ENCODE measurements at places on chromosomes 3 and 15.

- DNase-seq: peak; percentile 32
Measured at GRCh38 chr15:73265536-73266153, 103.1 kb downstream of the HCN4 start.

DNA sequence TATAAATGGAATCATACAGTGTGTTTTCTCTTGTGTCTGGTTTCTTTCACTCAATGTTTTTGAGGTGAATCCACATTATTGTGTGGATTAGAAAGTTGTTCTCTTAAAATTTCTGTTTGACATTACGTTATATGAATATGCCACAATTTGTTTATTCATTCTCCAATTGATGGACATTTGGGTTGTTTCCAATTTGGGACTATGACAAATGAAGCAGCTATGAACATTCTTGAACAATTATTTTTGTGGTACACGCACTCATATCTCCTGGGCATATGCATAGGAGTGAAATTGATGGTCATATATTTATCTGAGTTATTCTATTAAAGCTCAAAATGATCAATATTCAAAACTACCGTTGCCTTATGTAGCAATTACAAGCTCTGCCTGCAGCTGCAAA is 5.3 kb upstream of the THRB start:
- DNase-seq: no peak

DNA sequence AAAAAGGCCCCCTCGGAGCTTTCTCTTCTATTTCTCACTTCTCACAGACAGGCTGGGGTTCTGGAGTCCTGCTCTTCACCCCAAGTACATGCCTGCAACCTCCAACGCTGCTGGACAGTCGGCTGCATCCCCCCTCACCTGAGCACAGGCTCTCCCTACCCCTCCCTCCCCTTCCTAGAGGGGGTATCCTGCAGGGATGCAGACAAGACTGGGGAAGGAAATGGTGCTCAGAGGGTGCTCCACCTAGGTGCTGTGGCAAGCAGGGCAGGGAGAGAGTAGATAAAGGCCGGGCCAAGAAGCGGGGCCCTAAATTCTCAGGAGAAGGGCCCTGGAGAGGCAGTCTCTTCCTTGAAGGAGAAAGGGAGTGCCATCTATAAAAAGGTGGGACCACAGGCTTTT is 7.0 kb upstream of the STRA6 start:
- no peak for DNase-seq

GRCh38 chr15:66843581-66843980 is 141.5 kb downstream of the SMAD6 start:
- DNase-seq: no peak

GRCh38 chr3:159131376-159131775 is 329.5 kb downstream of the MFSD1 start:
- DNase-seq: no peak

- peak; percentile 60 for DNase-seq
Measured at GRCh38 chr15:77024273-77025082, 29.6 kb downstream of the PSTPIP1 start.

DNA sequence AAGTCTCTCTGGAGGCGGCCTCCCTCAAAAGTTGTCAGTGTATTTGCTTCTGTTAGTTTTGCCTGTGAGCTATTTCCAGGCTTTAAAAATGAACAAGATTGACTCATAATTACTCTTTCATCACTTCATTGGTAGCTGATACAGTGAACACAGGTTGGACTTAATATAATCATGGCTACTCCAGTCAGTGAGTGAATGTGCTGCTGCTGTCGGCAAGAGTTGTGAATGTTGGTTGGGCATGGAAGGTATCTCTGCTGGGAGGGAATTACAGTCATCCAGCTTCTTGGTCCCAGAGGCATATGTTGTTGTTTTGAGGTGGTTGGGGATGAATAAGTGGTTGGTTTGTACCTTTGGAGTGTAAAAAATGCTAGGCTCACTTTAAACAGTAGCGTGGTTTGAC is 11.5 kb downstream of the TCF12 start:
- DNase-seq: no peak

DNA sequence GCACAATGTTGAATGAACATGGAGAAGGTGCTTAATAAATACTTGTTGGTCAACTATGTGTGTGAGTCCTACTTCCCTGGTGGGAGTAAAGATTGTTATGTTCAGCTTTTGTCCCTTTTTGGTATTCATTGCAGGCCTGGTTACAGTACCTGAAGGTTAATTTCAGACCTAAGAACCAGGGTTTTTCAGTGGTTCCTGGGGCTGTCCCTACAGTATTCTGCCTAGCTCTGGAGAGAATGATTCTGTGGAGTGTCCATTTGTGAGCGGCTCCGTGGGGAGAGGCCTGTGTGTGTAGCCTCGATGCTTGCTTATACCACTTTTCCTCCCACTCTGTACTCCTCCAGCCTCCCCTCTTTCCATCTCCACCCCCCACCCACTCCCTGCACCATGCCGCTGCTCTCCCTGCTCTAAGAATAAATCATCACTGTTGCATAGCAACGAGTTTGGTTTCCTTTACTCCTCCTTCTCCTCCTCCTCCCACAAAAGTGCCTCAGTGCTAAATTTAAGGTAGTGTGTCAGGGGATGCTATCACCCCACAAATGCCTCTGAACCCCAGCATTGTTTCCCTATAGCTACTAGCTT is 150.6 kb upstream of the ROPN1 start:
- DNase-seq: no peak

DNA sequence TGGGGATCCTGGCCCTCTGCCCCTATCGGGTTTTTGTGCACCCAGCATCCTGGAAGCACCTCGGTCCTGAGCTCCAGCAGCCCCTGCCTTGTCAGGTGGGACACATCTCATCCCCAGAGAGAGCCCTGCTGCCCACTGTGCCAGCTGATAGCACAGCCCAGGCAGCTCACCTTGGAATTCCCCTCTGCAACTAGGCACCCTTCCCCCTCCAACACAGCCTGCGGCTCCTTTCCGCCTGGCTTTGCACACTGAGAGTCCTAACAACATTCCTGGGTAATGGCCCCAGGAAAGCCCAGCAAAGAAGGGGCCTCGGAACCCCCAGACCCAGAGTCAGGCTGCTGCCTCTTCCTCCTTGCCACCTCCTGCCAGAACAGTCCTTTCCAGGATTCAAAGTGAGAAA is 5.9 kb downstream of the HCN4 start:
- no peak for DNase-seq

- DNase-seq: no peak
Measured at GRCh38 chr3:126226374-126226773, 46.0 kb upstream of the ALDH1L1 start.

GRCh38 chr3:16377847-16378302 is 112.9 kb downstream of the OXNAD1 start:
- no peak for DNase-seq

- DNase-seq: no peak
Measured at GRCh38 chr3:117699058-117699457, 989.5 kb downstream of the TUSC7 start.

- DNase-seq: no peak
Measured at GRCh38 chr3:3552761-3553160, 246.5 kb upstream of the LRRN1 start.

GRCh38 chr15:68218331-68218730 is 11.2 kb downstream of the CLN6 start:
- DNase-seq: no peak

DNA sequence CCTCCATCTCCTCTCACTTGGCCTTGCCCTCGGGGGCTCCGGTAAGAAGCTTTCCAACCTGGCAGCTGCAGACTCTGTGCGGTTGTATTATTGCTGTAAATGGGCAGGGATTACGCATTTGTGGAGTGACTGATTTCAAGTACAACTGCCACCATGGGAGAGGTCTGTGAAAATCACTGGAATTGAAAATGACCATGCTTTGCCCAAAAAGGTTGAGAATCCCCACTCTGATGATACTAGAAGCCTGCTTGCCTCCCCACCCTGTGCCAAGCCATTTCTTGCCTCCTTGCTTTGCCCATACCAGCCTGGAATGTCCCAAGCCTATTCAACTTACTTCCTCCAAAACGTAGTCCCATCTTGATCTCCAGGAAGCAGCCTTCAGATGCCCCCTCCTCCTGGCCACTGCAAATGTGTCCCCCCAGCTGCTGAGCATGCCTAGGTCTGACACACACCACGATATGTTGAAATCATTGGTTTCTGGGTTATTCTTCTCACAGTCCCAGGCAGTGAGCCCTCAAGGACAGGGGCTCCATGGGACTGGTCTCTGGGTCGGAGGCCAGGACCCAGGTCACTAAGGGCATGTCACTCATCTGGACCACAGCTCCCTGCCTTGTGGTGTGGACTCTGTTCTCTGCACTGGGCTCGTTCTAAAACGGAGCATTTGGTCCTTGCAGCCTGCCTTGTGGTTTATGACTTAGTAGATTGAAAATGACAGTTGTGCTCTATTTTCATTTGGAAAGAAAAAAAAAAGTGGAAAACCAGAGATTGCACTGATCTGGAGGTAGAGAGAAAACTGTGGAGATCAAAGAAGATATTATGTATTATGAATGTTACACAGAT is 42.9 kb downstream of the SMAD3 start:
- no peak for DNase-seq

DNA sequence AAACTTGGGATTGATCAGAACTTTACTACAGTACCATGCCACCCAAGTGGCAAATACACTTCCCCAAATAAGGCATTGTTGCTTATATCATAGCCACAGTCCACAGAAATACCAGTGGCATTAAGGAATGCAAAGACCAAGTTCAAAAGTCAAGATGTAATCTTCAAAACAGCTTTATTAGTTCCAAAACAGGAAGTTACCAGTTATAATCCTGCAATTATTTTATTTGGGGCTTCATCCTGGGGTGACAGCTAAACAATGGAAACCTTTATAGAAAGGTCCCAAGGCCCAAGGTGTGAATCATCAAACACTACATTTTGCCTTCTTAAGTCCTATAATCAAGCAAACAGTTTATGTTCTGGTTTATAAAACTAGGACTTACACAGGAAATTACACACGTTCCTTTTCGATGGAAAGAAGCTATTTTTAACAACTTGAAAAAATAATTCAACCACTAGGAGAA is 30.3 kb upstream of the RNF7 start:
- peak; percentile 96 for DNase-seq

DNA sequence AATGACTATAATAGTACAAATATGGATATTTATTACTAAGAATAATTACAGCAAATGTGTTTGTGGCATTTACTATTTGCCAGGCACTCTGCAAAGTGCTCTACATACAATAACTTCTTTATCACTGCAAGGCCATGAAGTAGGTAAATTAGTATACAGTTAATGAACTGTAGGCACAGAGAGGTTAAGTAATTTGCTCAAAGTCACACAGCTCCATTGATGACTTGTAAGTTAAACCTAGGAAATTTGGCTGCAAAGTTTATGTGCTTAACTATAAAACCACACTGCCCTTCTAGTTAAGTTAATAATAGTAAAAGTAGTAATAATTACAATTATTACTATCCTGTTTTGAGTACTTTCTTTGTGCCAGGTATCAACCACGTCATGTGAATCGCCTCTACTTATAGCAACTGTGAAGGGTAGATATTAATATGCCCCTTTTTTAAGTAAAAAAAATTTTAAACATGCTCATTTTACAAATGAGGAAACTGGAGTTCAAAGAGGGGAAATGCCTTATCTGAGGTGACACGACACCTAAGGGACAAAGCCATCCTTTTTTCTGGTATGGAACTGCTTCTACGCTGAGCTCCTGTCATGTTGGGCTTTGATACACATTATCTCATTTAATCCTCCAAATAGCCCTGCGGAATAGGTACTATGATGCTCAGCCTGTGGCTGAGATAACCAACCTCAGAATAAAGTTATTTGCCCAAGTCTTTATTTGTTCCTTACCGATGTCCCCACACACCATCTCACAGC is 8.5 kb downstream of the BHLHE40 start:
- no peak for DNase-seq

DNA sequence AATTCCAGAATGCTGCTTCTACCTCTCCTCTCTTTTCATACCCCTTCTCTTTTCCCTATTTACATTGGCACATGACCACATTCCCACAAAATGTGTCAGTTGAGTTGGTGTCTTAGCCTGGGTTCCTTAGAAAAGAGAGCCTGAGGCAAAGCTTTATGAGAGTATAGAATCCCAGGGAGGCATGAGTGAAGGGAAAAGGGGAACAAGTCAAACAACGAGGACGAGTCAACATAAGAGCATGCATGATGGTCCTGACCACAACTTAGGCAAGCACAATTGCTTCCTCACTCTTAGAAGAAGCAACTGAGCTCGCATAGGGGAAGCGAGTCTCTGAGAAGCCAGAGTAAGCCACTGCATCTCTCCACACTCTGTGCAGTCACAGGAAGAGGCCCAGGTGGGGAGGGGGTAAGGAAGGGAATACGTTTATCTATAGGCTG is 15.4 kb upstream of the ZNF774 start:
- DNase-seq: no peak

DNA sequence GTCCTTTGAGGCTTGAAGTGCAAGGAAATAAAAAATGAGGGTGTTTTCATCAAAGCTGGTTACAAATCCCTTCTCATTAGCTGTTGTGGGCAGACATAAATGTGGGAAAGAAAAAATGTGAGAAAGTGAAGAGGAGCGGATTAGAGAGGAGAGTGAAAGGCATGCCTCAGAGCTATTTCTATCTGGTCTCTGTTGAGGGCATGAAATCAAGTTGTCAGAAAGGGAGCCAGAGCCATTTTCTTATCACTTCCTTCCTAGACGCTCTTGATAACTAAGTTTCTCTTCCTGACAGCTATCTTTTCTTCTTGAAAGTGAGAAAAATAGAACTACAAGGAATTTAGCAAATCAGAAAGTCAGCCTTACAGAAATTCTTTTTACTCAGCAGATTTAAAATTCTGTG is 20.8 kb upstream of the CAPN3 start:
- no peak for DNase-seq

DNA sequence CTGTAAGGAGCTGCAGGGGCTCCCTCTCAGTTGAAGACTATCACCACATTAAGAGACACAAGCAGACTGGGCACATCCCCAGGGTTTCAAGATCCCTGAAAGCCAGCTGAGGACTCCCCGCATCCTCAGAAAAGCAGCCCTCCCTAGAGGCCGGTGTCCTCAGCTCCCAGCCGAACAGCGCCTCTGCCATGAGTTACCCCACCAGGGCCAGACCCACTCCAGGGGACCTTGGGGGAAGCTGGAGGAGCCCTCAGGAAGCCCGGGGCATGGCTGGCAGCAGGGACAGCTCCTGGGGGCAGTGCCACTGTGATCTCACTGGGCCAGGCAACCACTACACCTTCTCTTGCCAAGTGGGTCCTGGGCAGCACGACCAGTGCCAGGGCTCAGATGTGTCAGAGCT is 8.1 kb downstream of the KLF15 start:
- DNase-seq: no peak

- peak; percentile 18 for DNase-seq
Measured at GRCh38 chr3:64238971-64239667, 13.9 kb upstream of the PRICKLE2 start.

DNA sequence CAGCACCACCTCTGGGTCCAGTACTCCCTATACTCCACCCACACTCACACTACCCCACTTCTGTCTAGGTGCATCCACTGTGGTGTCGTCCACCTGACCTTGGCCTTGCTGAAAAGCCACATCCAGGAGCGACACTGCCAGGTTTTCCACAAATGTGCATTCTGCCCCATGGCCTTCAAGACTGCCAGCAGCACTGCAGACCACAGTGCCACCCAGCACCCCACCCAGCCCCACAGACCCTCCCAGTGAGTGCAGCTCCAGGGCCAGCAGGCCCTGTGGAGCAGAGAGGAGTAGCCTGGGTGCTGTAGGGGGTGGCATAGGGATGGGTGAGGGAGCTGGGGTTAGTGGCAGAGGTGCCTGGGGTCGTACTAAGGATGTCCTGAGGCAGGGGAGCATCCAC is 19.4 kb upstream of the ALPK3 start:
- DNase-seq: no peak
